ENCODE measurements at places on chromosomes 5 and 9.

DNA sequence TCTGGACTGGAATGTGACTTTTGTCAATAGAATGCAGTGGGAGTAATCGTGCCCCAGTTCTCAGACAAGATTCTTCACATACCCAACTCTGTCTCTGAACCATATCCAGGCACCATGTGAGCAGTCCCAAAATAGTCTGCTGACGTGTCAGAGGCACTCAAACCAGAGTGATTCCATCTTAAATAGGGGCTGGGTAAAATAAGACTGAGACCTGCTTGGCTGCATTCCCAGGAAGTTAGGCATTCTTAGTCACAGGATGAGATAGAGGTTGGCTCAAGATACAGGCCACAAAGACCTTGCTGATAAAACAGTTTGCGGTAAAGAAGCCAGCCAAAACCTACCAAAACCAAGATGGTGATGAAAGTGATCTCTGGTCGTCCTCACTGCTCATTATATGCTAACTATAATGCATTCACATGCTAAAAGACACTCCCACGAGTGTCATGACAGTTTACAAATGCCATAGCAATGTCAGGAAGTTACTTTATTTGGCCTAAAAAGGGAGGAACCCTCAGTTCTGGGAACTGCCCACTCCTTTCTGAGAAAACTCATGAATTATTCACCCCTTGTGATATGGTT lies 16.9 kb upstream of the PLCXD3 start:
- no peak for DNase-seq

- DNase-seq = no peak
Measured at GRCh38 chr5:54558362-54558761, 40.8 kb downstream of the SNX18 start.

DNA sequence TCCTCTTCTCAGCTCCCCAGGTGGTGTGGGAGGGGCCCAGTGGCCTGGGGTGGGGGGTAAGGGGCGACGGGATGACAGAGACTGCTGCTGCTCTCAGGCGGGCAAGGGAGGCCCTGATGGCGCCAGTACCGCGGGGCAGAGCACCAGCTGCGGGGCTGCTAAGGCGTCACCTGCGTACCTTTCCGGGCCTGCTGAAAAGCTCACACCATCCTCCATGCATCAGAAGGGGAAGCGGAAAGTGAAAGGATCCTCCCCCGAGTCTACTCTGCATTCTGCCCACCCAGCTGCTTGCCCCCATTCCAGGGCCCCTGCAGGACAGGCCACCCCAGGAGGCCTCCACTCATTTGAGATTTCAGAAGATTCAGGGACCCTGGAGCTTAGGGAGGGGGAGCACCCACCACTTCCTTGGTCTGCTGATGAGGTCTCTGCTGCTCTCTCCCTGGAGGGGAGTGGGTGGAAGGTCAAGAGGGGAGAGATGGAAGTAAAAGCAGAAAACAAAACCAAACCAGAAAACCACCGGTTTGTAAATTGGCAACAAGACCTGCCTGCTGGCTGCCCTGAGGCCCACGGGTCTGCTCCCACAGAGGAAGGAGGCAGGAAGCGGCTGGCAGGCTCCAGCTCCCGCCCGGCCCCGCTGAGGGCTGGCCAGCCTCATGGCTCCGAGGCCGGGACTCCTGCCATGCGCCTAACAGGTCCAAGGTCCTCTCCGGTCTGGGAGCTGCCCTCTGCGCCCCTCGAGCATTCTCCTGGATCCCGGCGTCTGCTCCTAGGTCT lies 33.6 kb downstream of the PRRT1B start:
- no peak for DNase-seq

DNA sequence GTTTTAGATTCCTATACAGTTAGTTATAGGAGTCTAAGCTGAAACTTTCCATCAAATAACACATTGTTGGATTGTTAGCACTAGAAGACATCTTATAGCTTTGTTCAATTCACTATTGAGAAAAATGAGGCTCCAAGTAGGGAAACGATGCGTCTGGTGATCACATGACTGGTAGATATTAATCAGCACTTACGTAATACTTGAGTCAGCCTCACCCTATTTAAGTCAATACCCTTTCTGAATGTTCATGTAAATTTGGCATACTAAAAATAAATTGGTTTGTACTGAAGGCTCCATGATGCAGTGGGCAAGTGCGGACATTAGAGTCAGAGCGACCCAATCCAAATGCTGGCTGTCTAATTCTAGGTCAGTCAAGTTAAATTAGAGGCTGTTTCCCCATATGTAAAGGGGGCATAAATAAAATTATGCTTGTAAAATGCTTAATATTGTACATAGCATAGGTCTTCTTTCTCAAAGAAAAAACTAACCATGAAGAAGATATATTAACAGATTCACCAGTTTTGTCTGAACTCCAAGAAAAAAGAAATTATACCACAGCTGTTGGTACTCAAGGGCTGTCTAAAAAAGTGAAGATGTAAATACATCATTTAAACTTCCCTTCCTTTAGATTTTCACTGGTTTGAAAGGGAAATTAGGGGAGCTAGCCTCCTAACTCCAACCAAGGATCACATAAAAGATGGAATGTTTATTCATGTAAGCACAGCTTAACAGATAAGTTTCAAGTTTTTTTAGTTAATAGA lies 406.6 kb upstream of the TLE4 start:
- no peak for DNase-seq

DNA sequence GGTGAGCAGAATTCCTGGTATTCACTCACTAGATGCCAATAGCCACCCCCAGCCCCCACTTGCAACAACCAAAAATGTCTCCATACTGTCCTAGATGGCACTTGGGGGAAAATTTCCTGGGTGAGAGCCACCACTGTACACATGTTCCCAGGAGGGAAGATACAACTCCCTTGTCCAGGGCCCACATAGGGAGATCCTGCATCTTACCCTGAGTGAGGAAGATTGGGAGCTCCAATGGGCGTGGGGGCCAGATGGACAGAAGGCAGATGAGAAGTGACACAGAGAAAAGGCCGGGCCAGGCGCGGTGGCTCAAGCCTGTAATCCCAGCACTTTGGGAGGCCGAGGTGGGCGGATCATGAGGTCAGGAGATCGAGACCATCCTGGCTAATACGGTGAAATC lies 12.3 kb upstream of the IPPK start:
- no peak for DNase-seq

- DNase-seq = no peak
Measured at GRCh38 chr5:6568383-6568782, 64.5 kb downstream of the NSUN2 start.

DNA sequence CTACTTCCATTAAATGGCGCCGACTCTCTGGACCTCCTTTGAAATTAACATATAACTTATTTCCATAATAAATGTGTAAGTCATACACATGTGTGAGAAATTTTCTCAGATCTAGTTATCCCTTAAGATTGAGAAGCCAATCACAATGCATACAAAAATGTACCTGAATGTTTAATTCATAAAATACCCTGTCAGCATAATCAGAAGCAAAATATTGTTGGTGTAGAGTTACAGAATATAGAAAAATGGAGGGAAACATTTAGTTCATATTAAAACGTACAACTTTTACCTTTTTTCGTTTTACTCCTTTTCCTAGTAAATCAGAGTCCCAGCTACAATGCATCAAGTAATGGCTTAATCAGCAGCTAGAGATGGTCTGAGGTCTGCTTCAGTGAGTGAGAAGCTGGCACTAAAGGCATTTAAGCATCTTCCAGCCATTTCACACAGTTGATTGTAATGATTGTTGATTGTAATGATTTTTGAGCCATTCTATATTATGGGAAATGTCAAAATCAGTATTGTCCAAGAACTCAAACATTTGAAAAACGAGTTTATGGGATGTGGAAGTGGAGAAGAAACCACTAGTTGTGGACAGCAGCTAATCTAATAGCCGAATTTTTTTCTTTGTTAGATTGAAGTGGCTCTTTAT lies 81.8 kb downstream of the ANXA1 start:
- DNase-seq = no peak

- no peak for DNase-seq
Measured at GRCh38 chr9:27505744-27506161, 18.3 kb upstream of the IFNK start.

GRCh38 chr9:76562511-76562911 lies 103.5 kb downstream of the GCNT1 start:
- no peak for DNase-seq
